SJCRH30 (cell line): ENCODE measurements at places on chromosomes 13 and 19. TPM values are rescaled to one million over a fixed set of nuclear protein-coding genes. Genes with fewer than 3 reads are reported as not detected.

Gene C19orf85
- total RNA-seq = not detected in 2 replicates

Gene IER2
- 30.2 and 31.7 TPM in 2 replicates for total RNA-seq

Gene ZNF560
- total RNA-seq = 0.05 TPM in 1 of 2 replicates, not detected in the other

Gene ATP4A
- total RNA-seq = 0.14 TPM in 1 of 2 replicates, not detected in the other

Gene KLHL1
- not detected in 2 replicates for total RNA-seq

Gene PDX1
- total RNA-seq = not detected in 2 replicates

- H3K36me3 ChIP-seq = no peaks in the 10 kb centered on the region
- no peak overlapping the region for H3K4me3 ChIP-seq
- DNase-seq = no peak
- no peaks in the 10 kb centered on the region for H3K4me1 ChIP-seq
Measured at GRCh38 chr13:51044023-51044665, 66.9 kb downstream of the C13orf42 start.

DNA sequence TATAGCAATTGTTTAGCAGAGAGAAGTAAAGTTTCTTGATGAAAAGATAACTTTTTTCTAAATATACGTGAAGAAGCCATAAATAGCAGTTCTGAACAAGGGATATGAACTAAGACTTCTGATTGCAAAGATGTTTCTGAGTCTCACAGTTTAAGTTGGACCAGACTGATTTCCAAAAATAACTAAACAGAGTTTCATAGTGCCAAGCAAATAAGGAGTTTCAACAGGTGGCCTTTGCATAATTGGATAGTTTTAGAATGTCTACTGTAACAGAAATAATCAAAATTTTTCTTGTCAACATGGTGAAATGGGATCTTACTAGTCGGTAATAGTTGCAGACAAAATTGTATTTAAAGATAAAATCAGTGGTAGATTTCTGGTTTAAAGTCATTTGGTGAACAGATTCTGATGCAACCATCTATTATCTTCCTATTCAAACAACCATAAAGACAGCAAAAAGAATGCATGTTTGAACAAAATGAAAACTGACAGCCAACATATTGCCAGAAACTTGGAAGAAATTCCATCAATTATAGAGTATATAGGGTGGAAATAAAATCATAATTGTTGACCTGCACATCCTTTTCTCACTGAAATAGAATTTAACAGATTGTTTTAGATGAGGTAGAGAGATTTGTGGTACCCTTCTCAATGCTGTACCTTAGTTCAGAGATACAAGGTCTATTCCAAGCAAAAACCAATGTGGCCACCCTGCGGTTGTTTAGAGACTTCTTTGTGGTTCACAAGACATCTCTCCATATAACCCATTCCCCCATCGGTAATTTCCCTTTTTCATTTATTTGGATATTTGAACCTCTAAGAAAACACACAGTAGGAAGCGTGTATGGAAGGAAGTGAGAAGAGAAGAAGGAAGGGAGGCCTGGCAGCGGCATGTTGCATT, 275.3 kb downstream of the COG6 start:
- no peaks in the 10 kb centered on the region for H3K4me1 ChIP-seq
- no peaks in the 10 kb centered on the region; the same call in 1 of the 2 replicates for H3K36me3 ChIP-seq
- no peak overlapping the region for H3K4me3 ChIP-seq
- H3K27ac ChIP-seq = no peak overlapping the region

- H3K27me3 ChIP-seq = no peaks in the 10 kb centered on the region
- no peak overlapping the region for H3K27ac ChIP-seq
- no peak overlapping the region for H3K4me3 ChIP-seq
- DNase-seq = no peak
- H3K4me1 ChIP-seq = no peaks in the 10 kb centered on the region
- H3K36me3 ChIP-seq = no peaks in the 10 kb centered on the region
Measured at GRCh38 chr13:34894756-34895155, 47.3 kb upstream of the NBEA start.

GRCh38 chr13:75399168-75399878, 82.6 kb downstream of the TBC1D4 start:
- peaks cover 31% of the 10 kb centered on the region for H3K4me1 ChIP-seq
- DNase-seq = peak; percentile 52
- no peak overlapping the region for H3K4me3 ChIP-seq
- no peaks in the 10 kb centered on the region for H3K27me3 ChIP-seq
- H3K27ac ChIP-seq = peak overlapping the region; percentile 62

GRCh38 chr19:953445-954271, 27.8 kb downstream of the ARID3A start:
- no peak overlapping the region for H3K4me3 ChIP-seq
- no peaks in the 10 kb centered on the region for H3K27me3 ChIP-seq
- no peak for DNase-seq
- H3K4me1 ChIP-seq = no peaks in the 10 kb centered on the region

GRCh38 chr13:54394085-54394700, 1365.6 kb downstream of the OLFM4 start:
- no peaks in the 10 kb centered on the region for H3K27me3 ChIP-seq
- no peak for DNase-seq
- no peaks in the 10 kb centered on the region for H3K4me1 ChIP-seq
- no peak overlapping the region for H3K4me3 ChIP-seq
- H3K27ac ChIP-seq = no peak overlapping the region

GRCh38 chr19:38734176-38734425, 10.2 kb downstream of the CAPN12 start:
- peaks cover 13% of the 10 kb centered on the region for H3K4me1 ChIP-seq
- DNase-seq = no peak
- H3K36me3 ChIP-seq = peaks cover 25% of the 10 kb centered on the region
- no peaks in the 10 kb centered on the region for H3K27me3 ChIP-seq

DNA sequence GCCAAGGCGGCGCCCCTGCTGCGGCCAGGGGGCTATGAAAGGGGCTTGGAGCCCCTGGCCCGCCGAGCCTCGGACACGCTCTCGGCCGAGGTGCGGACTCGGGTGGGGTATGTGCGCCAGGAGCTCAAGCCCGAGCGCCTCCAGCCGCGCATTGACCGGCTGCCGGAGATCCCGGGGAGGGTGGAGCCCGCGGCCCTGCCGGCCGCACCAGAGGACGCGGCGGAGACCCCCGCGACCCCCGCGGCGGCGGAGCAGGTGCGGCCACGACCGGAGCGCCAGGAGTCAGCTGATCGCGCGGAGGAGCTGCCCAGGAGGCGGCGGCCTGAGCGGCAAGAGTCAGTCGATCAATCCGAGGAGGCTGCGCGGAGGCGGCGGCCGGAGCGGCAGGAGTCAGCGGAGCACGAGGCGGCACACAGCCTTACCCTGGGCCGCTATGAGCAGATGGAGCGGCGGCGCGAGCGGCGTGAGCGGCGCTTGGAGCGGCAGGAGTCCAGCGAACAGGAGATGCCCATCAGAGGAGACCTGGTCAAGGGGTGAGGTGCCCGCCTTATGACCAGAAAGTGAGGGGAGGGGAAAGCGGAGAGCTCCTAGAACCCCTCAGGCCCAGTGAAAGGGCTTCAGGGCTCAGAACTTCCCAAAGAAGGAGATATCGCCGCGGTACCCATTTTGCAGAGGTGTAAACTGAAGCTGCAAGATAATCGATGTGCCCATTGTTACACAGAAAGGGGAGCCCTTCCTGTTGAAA, 8.8 kb upstream of the SHKBP1 start:
- H3K4me1 ChIP-seq = peaks cover 18% of the 10 kb centered on the region
- H3K4me3 ChIP-seq = no peak overlapping the region
- peaks cover 12% of the 10 kb centered on the region; the same call in 1 of the 2 replicates for H3K27me3 ChIP-seq
- DNase-seq = no peak

GRCh38 chr13:46639033-46639981, 86.3 kb downstream of the LRCH1 start:
- DNase-seq = peak; percentile 30
- no peaks in the 10 kb centered on the region for H3K36me3 ChIP-seq
- no peak overlapping the region for H3K4me3 ChIP-seq
- no peaks in the 10 kb centered on the region for H3K27me3 ChIP-seq
- peaks cover 28% of the 10 kb centered on the region for H3K4me1 ChIP-seq
- H3K27ac ChIP-seq = no peak overlapping the region

- no peak for DNase-seq
- H3K36me3 ChIP-seq = peaks cover 14% of the 10 kb centered on the region
- H3K4me3 ChIP-seq = no peak overlapping the region
- peaks cover 13% of the 10 kb centered on the region for H3K4me1 ChIP-seq
Measured at GRCh38 chr19:13797870-13798269, 2.6 kb downstream of the ZSWIM4 start.
